ENCODE measurements at places on chromosomes 3 and 15.

DNA sequence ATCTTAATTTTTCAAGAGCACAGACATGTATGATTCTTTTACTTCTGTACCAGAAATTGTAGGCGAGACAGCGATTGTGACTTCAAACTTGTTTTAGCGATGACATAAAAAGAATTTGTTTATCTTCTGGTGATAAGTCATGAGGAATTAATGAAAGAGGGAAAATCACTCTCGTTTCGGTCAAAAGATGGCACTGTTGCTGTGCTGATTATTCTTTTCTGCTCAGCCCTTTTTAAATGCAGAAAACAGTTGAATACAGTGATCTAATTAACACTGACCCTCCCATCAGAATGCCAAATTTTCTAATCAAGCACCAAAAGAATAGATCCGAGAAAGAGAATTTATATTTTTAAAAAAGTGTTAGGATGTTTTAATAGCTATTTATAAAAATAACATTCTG lies 52.6 kb downstream of the NSUN3 start:
- DNase-seq, result no peak

DNA sequence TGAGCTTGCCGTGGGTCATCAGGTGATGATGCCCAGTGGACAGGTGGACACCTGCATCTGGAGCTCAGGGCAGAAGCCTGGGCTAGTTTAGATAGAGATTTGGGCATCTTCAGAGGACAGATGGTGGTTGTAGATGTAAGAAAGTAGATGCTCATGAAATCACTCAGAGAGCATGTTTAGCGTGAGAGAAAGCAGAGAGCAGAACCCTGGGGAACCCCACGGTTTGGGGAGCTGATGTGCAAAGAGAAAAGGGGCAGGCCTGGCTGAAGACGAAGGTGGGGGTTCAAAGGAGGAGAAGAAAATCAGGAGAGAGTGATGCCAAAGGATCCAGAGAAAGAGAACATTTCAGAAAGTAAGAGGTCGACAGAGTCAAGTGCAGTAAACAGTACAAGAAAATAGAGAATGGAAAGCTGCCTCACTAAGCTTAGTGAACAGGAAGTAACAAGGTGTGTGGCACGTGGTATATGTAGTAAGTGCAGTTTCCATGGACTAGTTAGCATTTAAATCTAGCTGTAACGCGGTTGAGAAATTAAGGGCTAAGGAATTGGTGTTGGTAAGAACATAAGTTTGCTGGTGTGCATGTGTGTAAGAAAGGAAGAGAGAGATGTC lies 13.5 kb downstream of the TIGIT start:
- DNase-seq, result no peak

GRCh38 chr15:90086868-90087268 lies 15.4 kb downstream of the IDH2 start:
- DNase-seq, result no peak

- DNase-seq, result peak; percentile 25
These were observed 213.8 kb downstream of the RPLP1 start for GRCh38 chr15:69666441-69666882.

DNA sequence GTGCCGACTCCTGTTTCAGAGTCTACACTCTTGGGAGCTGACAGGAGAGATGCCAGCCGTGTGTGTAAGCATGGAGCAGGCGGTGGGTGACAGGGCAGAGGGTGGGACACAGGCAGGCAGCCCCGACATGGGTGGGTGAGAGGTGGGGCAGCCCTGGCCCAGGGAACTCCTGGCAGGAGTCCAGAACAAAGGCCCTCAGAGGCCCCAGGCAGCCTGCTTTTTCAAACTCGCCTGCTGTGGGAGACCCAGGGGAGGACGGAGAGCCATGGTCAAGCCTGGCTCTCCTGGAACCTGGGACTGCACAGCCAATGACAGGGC lies 29.3 kb upstream of the SLC41A3 start:
- no peak for DNase-seq

GRCh38 chr15:55254916-55255679 lies 34.5 kb downstream of the RAB27A start:
- no peak for DNase-seq

DNA sequence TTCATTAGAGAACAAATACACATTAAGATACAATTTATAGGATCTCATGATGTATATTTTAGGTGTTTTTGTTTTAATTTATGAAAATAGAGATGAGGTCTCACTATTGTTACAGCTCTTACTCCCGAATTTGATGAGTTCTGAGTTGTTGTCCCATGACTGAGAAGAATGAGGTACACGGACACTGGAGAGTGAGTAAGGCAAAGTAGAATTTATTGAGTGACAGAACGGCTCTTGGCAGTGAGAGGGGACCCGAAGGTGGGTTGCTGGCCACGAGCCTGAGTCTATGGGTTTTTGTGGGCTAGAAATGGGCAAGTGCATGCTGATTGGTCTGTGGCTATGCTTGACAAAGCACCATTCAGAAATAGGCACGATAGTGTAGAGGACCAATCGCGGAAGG lies 3.1 kb upstream of the RNF168 start:
- DNase-seq, result no peak

DNA sequence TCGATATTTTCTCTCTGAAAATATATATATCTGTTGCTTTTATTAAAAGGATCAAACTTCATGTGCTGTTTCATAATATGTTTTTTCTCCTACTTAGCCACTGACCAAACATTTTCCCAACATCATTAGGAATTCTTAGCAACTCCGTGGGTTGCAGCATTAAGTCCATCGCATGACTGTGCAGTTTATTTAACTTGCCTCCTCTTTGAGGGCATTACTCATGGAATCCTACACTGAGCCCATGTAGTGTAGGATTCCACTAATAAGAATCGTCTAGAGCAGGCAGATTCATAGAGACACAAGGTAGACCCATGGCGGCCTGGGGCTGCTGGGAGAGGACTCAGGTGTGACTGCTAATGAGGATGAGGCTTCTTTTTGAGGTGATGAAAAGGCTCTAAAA lies 49.3 kb downstream of the CMTM6 start:
- no peak for DNase-seq

- no peak for DNase-seq
These were observed 51.8 kb downstream of the DUT start for GRCh38 chr15:48383031-48383430.

- peak; percentile 25 for DNase-seq
These were observed 641 bp downstream of the ACVR2B start for GRCh38 chr3:38454178-38454883.

DNA sequence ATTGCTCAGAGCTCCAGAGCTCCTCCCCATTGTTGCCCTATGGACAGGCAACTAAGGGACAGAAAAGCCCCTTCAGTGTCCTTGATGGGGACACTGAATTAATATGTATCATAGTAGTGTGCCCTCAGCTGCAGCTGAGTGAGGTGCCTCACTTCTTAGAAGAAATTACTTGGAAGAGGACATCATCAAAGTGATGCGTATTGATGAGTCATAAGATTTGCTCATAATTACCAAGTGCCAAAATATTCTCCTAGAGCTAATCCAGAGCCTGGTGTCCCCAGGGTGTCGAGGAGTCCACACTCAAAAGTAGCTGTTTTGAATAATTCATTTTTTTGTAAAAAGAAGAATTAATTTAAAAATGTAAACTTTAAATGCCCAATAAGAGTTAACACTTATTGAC lies 200.7 kb upstream of the SEMA6D start:
- no peak for DNase-seq

DNA sequence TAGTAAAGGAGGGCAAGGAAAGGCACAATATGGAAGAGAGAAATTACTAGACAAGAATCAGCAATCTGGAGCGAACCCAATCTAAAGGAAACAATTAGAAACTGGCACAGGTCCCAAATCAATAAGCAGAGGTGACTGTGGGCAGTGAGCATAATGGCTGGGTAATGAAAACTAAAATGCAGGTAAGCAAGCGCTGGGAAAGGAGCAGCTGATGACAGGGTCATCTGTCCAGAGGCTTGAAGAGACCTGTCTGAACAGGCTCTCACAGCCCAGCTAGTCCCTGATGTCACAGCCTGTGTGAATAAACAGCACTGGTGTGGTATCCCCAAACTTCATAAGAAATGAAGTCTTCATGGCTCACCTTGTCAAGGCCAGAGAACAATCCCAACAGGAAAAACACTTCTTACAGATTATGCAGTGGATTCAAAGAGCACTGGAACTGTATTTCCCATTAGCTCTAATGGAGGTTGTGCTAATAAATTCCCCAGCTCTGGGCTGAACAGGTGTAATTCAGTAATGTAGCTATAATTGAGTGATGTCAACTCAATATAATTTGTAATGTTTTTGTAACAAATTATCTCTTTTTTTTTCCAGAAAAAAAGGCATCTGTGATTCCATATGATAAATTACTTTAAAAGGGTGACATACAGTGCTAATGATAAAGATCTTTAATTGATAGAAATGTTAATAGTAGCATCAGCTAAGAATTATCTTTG lies 197.3 kb downstream of the FHIT start:
- no peak for DNase-seq

DNA sequence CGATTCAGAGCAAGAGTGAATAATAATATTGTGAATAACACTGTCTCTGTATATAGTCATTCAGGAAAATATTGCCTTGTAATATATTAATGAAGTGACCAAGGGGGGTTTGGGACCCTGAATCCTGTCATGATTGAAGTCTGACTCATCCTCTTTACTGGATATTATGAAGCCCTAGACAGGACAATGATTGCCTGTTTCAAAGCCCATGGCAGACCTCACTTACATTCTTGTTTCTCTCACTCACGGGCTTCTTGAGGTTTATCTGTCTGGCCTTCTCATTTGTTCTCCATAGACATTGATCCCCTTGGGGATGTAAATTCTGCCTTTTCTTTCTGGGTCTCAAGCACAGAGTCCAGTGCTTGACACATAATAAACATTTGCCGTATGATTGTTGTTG lies 449.3 kb upstream of the THRB start:
- DNase-seq, result no peak

- DNase-seq, result no peak
These were observed 16.1 kb downstream of the POU1F1 start for GRCh38 chr3:87260270-87260669.

GRCh38 chr3:28347374-28348264 lies 902 bp upstream of the ZCWPW2 start:
- DNase-seq, result no peak

DNA sequence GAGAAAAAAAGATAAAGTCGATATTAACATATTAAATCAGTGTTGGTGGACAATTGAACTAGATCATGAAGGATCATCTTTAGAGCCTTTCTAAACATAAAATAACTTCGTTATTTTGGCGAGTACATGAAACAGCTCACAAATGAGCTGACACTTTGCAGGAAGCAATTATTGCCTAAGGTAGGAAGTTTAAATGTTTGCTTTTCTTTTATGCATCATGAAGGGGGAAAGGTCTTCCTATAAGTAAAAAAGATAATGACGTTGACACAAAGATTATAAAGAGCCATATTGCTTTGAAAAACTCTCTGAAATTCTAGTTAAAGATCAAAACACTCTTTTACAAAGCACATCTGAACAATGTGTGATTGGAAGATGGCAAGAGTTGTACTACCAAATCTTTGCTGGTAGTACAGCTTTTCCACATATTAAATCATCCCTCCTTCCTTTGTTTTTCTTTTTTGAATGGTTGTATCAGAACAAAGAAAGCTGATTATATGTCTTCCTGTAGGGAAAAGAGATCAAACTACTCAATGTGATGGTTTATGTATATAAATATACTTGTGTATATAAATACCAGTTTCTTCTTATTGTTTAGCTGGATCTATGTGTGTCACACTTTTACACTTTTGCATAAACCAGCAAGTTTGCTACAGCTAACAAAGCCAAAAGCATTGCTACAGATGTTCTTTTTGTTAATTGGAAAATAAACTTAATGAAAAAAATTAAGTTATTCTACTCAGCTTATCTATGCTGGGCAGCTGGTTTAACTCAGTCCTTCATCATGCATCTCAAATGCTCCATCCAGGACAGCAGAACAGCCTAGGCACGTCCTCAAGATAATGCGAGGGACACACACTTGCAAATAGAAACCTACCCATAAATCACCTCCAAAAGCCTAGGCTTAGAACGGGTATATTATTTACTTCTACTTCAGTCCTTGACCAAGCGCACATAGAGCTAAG lies 850.8 kb upstream of the ROBO1 start:
- DNase-seq, result no peak

GRCh38 chr3:50125541-50126286 lies 29.4 kb upstream of the SEMA3F start:
- peak; percentile 4 for DNase-seq

GRCh38 chr3:196009456-196009855 lies 72.4 kb downstream of the TFRC start:
- DNase-seq, result no peak
